Sigmoid colon (tissue), 7 donors: ENCODE measurements at places on chromosomes 4 and X. TPM values are rescaled to one million over a fixed set of nuclear protein-coding genes. Genes with fewer than 3 reads are reported as not detected.

Gene EMCN
- 3.1 TPM for polyA plus RNA-seq

Gene AIFM1
- 47.4 TPM for polyA plus RNA-seq

Gene ABLIM2
- 7.4 TPM for polyA plus RNA-seq

Gene CRMP1
- 4.1 TPM for polyA plus RNA-seq

Gene ZGRF1
- 3.6 TPM for polyA plus RNA-seq

Gene ZDHHC15
- polyA plus RNA-seq = 0.44 TPM
